Occipital lobe (tissue), 3 donors: ENCODE measurements at places on chromosomes 7 and 10. TPM values are rescaled to one million over a fixed set of nuclear protein-coding genes. Genes with fewer than 3 reads are reported as not detected.

GRCh38 chr7:103905997-103906396 is 83.5 kb downstream of the RELN start:
- no peak for DNase-seq

GRCh38 chr7:45578467-45578866 is 4.3 kb downstream of the ADCY1 start:
- no peak for DNase-seq

- DNase-seq: no peak
Observed at GRCh38 chr7:2604608-2605174, 27.1 kb upstream of the TTYH3 start.

DNA sequence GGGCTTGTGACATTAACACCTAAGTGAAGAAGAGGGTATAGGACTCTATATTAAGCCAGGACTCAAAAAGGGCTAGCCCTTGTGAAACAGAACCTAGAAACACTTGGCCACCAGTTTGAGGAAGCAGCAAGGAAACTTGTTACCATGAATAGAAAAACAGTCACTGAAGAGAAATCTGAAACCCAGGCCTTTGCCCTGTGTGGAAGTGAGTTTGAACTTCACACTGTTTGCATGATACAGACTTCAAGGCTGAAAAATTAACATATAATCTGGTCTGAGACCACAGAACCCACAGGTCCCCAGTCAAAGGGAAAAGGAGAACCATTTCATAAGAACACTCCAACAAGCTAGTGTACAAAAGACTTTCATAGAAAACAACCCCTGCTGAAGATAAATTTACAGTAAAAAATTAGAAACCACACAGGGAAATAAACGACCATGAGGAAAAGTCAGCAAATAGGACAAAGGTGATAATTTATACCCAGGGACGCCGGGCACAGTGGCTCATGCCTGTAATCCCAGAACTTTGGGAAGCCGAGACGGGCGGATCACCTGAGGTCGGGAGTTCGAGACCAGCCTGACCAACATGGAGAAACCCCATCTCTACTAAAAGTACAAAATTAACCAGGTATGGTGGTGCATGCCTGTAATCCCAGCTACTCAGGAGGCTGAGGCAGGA is 76.1 kb downstream of the SKIDA1 start:
- no peak for DNase-seq

GRCh38 chr7:159311172-159311494 is 166.5 kb upstream of the VIPR2 start:
- DNase-seq: no peak

DNA sequence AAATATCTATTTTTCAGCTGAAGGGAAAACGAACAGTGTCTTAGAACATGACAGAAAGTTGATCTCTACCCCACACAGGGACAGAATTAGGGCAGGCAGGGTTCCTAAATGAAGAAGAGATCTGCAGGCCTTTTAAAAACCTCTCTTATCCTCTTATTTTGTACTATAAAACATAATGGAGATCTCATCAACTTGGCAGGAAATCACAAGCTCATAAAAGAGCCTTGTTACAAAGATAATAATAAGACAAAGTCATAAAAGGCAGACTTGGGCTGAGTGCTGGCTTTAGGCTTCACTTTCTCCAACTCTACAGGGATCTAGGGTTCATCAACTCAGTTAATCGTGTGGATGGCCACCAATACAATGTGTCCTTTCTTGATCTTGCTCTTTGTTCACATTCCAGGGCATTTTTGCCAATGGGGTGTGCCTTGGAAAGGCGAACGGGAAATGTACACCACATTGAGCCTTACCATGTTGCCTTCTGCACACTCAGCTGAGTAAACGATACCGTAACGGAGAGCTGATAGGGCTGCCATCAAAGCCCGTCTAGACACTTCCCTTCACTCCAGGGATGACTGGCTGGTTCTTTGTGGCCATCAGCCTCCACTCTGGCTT is 7.1 kb upstream of the TEX36 start:
- no peak for DNase-seq

GRCh38 chr10:14276210-14276609 is 54.5 kb downstream of the FRMD4A start:
- DNase-seq: no peak

CALHM3 gene
- not detected for total RNA-seq

GRCh38 chr7:108077709-108078108 is 52.5 kb downstream of the LAMB4 start:
- no peak for DNase-seq

STX1A gene
- 49.8 TPM for total RNA-seq

DNA sequence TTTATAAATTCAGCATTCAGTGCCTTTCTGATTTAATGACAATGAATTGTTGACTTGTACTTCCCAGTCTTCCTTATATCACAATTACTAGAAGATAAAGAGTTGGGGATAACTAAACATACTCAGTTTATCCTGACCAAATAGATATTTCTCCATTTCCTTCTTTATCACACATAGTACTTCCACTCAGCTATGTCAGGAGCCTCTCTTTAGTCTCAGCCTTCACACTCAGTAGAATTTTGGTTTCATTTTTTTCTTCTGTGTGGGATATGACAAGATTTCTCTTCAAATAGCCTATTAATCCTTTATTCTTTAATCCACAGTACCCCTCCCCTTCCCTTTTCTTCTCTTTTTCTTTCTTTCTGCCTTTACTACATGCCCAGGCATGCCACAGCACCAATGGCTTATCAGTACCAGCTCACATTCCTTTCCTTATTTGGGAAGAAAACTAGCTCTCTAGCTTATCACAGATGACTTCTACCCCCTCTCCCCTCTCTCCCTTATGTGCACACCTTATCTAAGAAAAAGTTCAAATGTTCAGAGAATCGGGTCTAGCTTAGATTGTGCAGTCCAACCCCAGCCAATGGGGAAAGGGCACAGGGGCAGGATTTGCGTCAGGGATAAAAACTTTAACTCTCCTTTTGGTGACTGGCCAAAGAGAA is 109.0 kb downstream of the PHF14 start:
- DNase-seq: no peak

DLX5 gene
- 3.4 TPM for total RNA-seq
